LNCaP clone FGC (cell line): ENCODE measurements at places on chromosomes 7 and 10.

DNA sequence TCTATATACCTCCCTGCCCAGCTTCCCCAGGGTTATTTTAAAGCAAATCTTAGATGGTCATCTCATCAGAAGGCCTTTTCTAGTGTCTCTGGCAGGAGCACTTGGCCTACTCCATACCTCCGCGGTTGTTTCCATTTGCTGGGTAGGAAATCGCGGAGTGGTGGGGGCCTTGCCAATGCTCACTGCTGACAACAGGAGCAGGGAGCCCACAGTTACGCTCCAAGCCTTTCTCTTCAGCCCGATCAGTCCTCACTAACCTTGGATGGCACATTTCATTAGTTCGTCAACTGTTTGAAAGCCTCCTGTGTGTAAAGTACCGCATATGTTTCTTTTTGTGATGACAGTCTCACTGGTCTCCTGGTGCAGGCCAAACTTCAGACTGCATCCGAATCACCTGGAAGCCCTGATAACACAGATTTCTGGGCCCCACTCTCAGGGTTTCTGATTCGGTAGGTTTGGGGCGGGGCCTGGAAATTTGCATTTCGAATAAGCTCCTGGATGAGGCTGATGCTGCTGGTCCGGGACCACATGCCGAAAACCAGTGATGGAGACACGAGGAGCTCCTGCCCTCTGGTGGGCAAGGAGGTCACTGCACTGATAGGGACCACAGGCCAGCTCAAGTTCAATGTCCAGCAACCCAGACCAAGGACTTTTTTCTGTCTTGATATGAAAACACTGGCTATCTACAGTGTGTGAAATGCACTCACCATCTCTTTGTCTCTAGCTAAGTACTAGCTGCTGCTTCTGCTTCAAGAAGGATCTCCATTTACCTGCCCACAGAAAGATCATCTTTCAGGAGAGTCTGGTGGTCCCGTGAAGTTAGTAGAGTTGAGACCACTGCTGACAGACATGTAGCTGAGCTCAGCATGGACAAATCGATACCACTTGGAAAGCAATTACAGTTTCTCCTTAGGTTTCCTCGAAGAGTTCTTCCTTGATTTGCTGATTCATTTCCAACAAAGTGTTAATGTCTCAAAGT, 14.0 kb downstream of the LRGUK start:
- peak; percentile 33 for DNase-seq

GRCh38 chr7:48360574-48360973, 189.3 kb downstream of the ABCA13 start:
- no peak for DNase-seq

DNA sequence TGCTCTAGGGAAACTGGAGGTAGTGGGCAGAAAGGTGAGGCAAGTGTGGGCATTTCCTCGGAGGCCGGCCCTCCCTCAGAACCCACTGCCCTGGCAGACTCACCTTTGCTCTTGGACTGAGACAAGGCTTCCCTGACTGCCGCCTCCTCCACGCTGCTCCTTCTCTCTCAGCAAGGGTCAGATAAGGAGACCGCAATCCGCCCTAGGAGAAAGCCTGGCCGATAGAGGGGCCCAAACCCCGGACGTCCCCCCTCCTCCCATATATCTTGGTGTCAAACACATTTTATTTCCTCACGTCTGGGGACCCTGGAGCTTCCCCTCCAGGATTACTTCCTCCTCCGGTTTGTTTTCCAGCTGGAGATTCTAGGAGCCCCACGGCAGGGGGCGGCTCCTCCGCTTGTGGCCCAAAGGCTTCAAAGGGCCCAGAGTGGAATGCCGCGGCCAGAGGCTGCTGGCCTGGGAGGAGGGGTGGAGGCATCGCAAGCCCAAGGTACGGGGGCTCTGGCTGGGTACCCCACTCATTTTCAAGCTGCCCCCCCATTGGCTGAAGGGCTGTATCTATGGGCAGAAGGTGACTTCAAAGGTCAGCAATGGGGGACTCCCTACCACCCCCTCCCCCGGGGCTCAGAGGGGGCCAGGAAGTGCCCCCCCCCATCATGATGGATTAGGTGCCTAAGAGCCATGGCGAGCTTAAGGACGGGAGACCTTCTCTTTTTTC, 31.7 kb upstream of the LBX1 start:
- DNase-seq = no peak

GRCh38 chr10:95290461-95291364, at the start of gene PDLIM1:
Gene PDLIM1 (minus strand): TSS chr10:95291003. CDS start chr10:95290915, 88 bp downstream.
- DNase-seq = peak; percentile 4

DNA sequence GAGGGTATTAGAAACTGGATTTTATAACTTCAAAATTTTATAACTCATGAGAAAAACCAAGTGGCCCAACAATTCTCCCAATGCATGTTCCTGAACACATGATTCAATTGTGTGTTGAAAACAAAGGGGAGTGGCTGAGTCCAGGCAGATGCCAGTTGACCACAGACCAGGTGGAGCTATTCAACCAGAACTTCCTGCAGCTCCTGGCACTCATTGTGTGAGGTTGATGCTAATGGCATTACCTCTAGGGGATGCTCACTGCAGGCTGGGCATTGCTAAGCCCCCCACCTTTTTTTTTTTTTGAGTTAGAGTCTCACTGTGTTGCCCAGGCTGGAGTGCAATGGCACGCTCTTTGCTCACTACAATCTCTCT, 20.3 kb downstream of the MYOF start:
- no peak for DNase-seq

DNA sequence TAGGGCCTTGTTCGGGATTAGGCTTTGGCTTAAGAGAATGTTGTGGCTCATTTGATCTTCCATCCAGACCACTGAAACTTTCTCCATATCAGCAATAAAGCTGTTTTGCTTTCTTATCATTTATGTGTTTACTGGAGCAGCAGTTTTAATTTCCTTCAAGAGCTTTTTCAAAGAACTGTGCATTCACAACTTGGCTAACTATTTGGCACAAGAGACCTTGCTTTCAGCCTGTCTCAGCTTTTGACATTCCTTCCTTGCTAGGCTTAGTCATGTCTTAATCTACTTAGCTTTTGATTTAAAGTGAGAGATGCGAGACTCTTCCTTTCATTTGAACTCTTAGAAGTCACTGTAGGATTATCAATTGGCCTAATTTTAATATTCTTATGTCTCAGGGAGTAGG, 19.1 kb upstream of the AKR1B1 start:
- no peak for DNase-seq

DNA sequence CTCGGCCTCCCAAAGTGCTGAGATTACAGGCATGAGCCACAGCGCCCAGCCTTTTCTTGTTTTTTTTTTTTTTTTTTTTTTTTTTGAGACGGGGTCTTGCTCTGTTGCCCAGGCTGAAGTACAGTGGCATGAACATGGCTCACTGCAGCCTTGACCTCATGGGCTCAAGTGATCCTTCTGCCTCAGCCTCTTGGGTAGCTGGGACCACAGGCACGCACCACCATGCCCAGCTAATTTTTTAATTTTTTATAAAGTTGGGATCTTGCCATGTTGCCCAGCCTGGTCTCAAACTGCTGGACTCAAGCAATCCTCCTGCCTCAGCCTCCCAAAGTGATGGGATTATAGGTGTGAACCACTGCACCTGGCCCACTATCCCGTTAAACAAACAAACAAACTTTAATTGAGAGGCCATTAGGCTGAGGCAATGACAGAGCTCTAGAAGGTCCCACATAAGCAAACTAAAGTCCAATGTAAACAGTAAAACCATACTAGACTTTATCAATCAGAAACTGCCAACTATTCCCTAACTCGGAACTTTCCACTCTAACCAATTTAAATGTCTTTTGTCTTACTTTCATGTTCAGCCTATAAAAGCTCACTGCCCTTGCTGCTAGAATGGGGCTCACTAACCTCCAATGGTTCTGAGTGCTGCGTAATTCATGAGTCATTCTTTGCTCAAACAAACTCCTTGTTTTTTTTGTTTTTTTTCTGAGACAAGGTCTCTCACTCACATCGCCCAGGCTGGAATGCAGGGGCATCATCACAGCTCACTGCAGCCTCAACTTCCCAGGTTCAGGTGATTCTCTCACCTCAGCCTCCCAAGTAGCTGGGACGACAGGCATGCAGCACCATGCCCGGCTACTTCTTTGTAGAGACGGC, 1.9 kb downstream of the DHX32 start:
- DNase-seq = no peak

GRCh38 chr7:1815051-1815481, 145.0 kb downstream of the ELFN1 start:
- no peak for DNase-seq

DNA sequence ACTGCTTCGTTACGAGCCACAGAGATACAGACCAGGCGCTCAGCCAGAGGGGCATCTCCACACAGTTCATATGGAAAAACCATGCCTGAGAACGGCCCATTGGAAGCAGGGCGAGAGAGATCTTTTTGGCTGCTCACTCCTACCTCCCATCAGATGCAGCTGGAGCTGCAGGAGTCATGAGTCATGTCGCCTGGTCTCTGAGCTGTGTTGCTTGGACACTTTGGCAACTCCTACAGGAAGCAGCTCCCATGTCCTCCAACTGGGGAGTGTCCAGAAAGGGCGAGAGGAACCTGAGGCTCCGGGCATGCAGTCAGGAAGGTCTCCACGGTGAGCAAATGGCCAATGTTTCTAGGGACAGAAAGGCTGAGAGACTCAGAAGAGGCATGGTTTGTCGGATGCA, 24.9 kb downstream of the INSIG1 start:
- DNase-seq = no peak

DNA sequence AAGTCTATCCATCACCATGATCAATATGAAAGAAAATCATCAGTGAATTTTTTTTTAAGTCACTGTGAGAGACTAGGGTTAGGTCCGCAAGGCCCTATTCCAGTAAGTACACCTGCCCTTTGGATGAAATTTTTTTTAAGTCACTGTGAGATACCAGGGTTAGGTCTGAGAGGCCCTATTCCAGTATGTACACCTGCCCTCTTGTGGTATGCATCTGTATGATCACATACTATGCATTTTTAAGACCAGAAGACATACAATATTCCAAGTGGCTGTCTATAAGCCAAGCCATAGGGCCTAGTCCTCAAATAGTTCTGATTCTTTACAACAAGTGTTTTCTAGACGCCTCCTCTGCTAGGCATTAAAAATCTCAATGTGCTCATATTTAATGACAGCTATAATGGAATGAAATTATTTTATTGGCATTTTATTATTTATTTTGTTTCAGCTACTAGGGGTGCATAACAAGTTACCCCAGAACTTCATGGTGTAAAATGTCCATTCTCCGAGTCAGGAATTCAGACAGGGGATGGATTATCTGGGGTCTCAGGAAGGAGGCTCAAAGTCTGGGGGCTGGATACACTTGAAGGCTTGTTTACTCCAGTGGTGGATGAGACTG, 53.1 kb downstream of the TEX36 start:
- DNase-seq = peak; percentile 87

DNA sequence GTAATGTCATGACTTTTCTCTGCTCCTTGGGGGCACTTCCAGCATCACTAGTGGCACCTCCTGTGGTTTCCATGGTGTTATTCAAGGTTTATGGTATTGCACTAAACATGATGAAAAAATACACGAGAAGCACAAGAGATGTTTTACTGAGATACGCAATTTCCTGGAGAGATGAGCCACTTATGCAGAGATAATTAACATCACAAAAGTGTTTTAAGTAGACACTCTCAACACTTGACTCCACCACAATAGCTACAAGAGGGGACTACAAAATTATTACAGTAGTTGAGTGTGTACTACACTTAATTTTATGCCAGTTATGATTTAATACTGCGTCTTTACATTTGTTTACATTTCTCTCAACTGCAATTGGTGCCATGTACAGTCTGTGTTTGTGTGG, 906.7 kb downstream of the DNAJB9 start:
- DNase-seq = no peak

- peak; percentile 30 for DNase-seq
Measured at GRCh38 chr7:92691578-92691977, 101.4 kb upstream of the FAM133B start.

DNA sequence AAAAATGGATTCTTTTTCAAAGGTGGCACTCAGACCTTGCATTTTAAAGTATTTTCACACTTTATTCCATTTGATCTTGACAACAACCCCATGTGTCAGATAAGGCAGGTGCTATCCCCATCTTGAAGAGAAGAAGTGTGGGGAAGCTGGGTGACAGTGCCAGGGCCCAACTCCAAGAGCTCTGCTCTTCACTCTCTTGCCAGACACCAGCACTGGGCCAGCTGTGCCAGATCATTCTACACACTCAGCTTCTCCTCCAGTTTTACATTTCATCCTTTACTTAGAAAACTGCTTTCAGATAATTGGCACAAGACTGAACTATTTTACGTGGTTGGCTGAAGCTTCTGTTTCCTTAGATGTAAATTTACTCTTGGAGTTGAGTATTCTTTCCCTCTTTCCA, 64.4 kb downstream of the ENO4 start:
- no peak for DNase-seq

DNA sequence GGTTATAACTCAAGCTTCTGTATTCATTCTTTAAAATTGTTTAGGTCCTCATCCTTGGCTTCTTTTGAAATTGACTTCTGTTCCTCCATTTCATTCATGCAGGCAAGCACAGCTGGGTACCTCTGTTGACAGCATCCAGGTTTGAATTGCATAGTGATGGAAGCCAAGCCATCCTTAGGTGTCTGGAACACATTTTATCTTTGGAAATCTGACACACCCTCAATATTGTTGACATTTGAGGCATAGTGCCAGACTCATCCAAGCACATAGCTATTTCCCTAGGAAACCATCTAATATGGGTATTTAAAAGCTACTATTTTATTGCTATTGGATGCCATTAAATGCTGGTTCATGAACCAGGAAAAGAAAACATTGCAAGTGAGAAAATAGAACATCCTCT, 142.1 kb upstream of the PTPRZ1 start:
- DNase-seq = peak; percentile 19

GRCh38 chr7:26500749-26501352, 209.2 kb downstream of the SNX10 start:
- no peak for DNase-seq

DNA sequence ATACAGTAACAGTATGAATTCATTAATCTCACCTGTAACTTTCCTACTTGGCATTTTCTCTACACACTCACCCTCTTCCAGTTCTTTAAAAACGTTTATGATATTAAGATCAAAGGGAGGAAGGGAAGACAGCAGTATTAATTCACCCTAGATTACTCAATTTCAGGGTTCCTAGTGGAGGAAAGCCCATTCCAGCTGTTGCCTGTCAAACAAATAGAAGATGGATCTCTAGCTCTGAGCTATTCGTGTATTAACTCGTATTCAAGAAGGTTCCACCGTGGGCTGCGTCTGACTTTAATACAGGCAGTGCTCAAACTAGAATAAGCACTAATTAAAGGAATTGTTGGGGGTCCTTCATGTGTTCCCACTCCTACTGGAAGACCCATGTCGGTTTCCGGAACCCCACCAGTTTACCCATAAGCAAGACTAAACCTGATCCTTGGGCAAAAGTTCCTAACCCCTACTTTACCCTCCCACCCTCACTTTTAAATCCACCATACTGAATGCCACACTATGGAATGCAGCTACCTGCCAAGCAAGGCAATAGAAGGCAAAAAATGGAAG, 2.1 kb downstream of the NANOS1 start:
- no peak for DNase-seq

GRCh38 chr7:77352665-77353406, 63.3 kb downstream of the GSAP start:
- DNase-seq = no peak
